ENCODE measurements at places on chromosomes 6 and 20.

DNA sequence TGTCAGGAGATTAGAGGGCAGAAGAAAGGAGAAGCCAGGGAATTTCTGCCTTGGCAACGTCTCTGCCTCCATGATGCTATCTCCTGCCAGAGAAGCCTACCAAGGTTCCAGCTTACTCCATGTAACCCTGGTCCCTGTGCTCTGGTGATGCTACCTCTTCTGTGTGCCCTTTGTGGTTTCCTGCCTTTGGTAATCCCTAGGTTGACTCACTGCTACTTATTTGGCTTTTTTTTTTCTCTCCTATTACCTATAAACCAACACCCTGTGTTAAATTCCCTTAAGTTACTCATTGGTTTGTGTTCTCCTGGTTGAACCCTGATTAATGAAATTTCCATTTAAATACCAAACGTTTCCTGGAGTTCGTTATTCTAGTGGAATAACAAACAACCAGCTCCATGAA lies 527.8 kb upstream of the FLRT3 start:
- DNase-seq, result peak; percentile 18

GRCh38 chr6:159996626-159997497 lies 28.0 kb downstream of the IGF2R start:
- DNase-seq, result no peak

DNA sequence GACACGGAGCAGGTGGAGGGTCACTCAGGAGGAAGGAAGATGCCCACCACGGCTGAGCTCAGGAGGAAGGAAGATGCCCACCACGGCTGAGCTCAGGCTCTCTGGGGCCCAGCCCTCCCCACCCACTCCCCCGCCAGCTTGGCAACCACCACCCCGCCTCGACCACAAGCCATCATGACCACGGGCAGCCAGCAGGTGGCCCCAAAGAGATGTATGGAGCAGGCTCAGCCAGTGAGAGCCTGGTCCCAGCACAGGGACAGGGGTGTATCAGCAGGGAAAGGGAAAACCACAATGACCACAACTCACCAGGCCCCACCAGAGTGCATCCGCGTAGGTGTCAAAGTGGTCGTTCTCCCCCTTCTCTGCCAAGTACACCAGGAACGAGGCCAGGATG lies 30.4 kb downstream of the KCNQ2 start:
- peak; percentile 71 for DNase-seq

GRCh38 chr6:91462241-91462640 lies 875.4 kb upstream of the MAP3K7 start:
- DNase-seq, result no peak

DNA sequence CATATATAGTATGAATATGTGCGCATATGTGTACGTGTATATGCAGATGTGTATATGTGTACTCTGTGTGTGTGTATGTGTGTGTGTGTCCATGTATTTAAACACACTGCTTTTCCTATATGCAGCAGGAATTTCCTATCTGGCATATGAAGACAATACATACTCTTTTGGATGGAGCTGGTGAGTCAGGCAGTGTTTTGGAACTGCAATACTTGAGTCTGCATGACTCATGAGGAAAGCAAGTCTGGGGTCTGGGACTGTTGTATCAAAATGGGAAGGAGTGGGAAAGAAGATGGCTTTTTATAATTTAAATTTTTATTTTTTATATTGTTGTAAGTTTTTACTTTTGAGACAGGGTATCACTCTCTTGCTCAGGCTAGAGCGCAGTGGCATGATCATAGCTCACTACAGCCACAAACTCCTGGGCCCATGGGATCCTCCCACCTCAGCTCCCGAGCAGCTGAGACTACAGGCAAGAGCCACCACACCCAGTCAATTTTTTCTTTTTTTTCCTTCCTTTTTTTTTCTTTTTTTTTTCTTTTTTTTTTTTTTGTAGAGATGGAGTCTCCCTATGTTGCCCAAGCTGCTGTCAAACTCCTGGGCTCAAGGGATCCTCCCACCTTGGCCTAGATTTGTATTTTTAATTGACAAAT lies 72.2 kb downstream of the ATXN1 start:
- peak; percentile 91 for DNase-seq

- DNase-seq, result peak; percentile 71
Observed at GRCh38 chr6:28657769-28658465, 132.2 kb downstream of the GPX5 start.

DNA sequence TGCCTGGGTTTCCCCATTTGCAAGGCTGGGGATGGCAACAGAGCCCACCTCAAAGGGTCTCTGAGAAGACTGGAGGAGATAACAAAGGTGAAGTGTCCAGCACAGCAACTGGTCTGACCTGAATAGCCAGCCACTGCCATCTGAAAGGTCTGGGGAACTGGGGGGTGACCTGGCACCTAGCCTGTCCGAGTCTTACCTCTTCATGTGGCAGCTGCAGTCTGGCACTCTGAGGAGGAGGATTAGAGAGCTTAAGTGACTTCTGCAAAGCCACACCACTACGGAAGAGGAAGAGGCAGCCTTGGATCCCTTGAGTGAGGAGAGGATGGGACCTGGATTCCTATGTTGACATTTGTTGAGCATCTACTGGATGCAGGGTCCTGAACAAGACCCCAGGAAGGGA lies 22.2 kb downstream of the C20orf203 start:
- DNase-seq, result no peak

Measured in Daoy (cell line).